Activated CD4-positive, alpha-beta T cell treated with anti-CD3 and anti-CD28 coated beads for 24 hours (primary cell): ENCODE measurements at places on chromosomes 11 and 22.

- DNase-seq = no peak
Measured at GRCh38 chr11:70495351-70496310, 97.3 kb downstream of the CTTN start.

DNA sequence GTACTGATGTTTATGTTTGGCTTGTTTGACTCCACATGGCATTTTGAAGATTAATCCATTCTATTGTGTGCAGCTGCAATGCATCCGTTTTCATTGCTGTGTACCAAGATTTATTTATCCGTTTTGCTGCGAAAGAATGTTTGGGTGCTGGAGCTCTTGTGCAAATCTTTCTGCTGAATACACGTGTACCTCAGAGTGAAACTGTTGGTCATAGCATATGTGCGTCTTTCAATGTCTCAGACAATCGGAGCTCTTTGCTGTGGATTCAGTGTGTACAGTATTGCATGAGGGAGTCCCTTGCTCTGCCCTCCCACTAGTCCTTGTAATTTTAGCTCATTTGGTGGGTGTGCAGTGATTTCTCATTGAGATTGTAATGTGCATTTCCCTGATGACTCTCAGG is 545.4 kb downstream of the TBC1D22A start:
- no peak for DNase-seq

DNA sequence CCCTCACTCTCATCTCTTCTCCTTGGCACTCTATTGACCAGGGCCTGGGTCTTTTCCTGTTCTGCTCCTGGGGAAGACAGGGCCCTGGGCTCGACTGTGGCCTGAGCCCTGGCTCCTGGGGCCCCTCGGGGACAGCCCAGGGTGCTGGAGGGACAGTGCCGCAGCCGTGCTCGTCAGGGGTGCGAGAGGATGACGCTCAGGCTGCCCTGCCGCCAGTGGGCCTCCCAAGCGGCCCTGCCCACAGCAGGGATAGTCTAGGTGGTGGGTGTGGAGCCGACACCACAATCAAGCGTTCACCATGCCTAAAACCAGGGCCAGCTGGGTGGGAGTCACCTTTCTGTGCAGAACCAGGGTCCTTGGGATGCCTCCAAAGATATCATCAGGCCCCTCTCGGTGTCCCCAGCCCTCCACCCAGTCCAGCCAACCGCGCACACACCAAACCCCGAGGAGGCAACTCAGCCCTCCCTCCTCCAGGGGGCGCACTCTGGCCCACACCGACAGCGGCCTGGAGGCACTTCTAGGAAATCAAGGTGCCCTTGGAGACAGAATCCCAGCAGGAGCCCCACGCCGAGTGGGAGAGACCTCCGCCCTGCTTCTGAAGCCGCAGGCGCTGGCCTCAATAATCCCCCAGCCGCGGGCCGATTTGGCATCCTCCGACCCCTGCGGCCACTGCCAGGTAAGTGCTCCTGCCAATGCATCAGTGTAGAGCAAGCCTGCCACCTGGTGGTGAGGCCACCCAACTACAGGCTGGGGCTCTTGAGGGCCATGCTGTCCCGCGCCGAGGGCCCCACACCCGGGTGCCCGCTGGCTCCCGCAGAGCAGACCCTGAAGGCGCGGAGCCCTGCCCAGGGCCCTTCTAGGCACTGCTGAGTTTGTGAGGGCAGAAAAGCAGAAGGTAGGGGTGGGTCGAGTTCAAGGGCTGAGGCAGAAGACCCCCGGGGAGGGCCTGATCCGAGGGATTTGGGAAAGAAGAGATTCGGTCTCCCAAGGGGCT is 496.4 kb downstream of the BUD13 start:
- peak; percentile 72 for DNase-seq

DNA sequence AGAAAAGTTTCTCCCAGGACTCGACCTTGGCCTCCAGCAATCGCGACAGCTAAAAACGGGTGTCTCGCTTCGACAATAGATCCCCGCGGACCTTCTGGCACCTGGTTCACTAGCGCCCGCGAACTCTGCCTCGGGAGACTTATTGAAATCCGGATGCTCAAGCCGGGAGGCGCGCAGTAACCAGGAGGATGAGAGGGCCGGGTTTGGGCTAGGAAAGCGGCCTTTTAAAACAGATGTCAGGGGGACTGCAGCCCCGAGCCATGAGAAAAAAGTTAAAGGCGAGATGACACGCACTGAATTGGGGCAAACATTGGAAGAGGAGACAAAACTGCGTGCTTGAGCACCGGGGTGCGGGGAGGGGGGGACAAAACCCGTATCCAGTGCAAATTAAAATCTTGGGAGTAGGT is 637 bp upstream of the ZBTB16 start:
- no peak for DNase-seq
